ENCODE measurements at places on chromosomes 12 and 14.

GRCh38 chr12:45872446-45872845 is 117.9 kb downstream of the SCAF11 start:
- DNase-seq = no peak

DNA sequence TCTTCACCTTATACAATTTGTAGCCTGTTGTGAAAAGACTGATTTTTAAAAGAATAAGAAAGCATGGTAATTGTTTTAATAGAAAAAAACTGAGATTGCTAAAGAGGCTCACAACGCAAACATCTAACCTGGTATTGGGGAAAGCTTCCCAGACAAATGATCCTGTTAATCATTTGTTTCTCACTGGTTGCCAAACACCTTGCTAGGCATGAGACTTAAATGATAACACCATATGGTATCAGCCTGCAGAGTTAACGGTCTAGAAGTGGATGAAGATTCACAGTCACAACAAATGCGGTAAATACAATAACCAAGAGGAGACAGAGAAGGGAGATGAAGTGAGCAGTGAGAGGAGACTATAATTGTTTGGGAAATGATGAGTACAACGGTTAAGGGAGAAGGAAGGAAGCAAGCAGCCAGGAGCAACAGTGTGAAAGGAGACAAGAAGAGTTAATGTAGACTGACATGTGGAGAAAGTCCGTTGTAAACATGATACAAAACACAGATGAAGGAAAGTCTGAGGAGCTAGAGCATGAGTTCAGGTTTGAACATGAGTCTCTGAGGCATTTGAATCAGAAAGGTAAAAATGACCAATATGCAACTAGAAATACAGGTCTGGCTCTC is 19.8 kb downstream of the GXYLT1 start:
- no peak for DNase-seq

DNA sequence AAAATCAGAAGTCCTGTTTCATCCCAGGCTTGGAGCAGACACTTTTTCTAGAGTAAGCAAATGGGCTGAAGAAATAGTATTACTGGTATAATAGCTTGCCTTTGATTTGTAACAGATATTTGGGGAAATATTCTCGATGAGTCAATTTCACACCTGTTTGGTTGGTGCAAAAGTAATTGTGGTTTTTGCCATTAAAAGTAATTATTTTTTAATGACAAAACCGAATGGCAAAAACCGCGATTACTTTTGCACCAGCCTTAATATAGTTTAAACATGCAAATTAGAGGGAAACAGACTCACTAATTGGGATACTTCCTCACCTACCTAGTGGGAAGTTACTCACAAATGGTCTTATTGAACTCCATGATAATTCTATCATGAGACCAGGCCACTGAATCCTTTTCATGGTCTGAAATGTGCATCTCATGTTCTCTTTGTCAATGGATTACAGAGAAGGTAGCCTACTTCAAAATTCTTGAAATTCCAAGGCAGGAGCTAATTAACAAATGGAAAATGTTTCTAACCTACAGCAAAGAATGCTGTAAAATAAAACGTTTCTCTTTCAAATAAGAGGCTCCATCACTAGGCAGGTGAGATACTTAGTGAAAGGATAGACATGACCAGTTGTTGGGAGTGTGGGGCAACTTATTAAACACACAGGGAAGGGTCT is 391.3 kb downstream of the EMP1 start:
- DNase-seq = no peak

- no peak for DNase-seq
These were observed 15.0 kb upstream of the TMEM119 start for GRCh38 chr12:108612788-108613282.

Data from 8988T (cell line).